ENCODE measurements at places on chromosomes 3 and 15.

DNA sequence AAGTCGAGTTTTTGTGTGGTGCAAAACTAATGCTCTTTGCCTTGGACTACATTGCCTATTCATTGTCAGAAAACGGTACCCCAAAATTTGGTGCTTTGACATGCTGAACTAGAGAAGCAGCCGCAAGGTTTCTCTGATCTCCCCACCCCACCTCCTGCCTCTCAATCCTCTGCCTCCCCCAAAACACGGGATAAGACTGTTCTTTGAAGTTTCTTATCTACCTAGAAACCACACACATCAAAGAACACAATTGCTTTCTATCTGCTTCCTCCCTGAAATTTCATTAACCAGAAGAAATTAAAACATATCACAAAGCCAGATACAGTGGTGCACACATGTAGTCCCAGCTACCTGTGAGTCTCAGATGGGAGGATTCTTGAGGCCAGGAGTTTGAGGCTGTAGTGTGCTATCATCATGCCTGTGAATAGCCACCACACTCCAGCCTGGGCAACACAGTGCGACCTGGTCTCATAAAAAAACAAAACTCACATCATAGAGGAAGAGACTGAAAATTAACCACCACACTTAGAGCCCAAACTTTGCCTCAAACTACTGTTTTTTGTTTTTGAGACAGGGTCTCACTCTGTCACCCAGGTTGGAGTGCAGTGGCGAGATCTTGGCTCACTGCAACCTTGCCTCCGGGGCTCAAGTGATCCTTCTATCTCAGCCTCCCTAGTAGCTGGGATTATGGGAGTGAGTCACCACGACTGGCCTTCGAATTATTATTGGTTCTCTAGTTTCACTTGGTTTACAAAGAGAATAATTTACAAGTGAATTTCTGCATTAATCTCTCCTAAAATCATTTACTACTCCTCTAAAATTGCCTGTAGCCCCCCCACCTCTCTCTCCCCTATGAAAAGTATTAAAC lies 2.7 kb upstream of the PCNP start:
- no peak for DNase-seq

- peak; percentile 75 for DNase-seq
These were observed 170.3 kb downstream of the NSMCE3 start for GRCh38 chr15:29099131-29099880.

DNA sequence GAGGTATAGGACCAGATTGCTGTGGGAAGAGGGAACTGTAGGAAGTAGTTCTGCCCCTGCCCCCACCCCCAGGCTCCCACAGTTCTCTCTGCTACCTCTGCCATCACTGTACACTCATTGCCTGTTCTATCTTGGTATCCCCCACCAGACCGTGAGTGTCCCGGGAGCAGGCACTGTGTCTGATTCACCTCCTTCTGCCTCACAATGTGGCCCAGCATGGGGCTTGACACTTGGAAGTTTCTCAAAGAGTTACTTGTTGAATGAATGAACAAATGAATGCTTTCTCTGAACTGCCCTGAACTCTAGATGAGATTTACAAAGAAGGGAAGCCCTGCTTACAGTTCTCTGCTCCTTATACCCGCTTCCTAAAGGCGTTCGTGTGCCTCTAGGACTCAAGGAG lies 27.1 kb upstream of the PIK3CB start:
- no peak for DNase-seq

DNA sequence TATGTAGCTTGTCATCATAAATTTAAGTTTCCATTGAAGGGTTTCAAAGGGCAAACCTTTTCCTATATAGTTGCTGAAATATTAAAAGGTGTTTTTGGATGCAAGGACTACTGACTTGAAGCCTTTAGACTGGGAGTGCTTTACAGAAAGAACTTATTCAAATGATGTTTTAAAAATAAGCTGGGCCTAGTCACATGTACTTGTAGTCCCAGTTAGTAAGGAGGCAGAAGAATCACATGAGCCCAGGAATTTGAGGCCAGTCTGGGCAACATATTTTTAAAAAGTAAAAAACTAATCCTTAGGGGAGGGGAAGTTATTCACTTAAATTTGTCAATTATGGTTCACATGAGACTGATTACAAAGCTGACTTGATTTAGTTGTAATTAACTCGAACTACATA lies 65.0 kb downstream of the SMARCC1 start:
- DNase-seq: no peak

GRCh38 chr15:78616506-78616905 lies 4.3 kb downstream of the CHRNA3 start:
- no peak for DNase-seq

GRCh38 chr3:170232266-170232665 lies 10.0 kb downstream of the PRKCI start:
- DNase-seq: no peak

DNA sequence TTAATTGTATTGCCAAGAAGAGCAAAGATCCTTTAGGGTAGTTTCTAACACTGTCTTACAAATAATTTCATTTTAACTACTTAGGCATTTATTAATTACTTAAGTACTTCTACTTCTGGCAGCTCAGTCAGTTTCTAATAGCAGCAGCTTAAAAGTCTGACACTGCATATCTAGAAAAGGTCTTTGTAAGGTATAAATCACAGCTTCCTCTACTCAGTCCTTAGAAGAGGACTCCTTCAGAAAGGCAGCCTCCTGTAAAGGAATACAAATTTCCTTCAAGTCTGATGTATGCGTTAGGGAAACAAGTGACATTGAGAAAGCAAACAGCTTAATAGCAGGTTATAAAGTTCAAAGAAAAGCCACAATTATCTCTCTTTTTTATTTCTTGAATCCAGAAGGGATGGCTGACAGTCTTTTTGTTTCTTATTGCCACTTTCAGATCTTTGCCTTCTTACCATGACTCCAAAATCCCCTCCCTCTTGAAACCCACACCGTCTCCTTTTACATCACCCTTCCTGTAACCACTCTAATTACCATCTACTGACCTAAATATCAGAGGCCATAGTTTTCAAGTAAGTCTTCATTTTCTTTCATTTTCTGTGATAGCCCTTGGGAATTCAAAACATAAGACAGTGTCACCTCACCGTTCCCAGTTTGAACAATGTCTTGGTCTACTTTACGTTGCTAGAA lies 109.5 kb downstream of the CGGBP1 start:
- DNase-seq: no peak

DNA sequence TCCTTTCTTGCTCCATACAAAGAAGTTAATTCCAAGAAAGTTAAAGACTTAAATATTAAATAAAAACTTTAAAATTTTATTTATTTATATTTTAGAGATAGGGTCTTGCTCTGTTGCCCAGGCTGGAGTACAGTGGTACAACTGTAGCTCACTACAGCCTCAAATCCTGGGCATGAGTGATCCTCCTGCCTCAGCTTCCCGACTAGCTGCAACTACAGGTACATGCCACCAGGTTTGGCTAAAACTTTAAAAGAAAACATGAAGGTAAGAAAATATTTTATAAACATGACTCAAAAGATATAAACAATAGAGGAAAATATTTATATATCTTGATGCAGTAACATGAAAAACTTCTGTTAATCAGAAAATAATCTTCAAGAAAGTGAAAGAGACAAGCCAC lies 33.2 kb downstream of the ADIPOQ start:
- DNase-seq: no peak

- DNase-seq: no peak
These were observed 267.7 kb upstream of the BCHE start for GRCh38 chr3:166104938-166105337.

DNA sequence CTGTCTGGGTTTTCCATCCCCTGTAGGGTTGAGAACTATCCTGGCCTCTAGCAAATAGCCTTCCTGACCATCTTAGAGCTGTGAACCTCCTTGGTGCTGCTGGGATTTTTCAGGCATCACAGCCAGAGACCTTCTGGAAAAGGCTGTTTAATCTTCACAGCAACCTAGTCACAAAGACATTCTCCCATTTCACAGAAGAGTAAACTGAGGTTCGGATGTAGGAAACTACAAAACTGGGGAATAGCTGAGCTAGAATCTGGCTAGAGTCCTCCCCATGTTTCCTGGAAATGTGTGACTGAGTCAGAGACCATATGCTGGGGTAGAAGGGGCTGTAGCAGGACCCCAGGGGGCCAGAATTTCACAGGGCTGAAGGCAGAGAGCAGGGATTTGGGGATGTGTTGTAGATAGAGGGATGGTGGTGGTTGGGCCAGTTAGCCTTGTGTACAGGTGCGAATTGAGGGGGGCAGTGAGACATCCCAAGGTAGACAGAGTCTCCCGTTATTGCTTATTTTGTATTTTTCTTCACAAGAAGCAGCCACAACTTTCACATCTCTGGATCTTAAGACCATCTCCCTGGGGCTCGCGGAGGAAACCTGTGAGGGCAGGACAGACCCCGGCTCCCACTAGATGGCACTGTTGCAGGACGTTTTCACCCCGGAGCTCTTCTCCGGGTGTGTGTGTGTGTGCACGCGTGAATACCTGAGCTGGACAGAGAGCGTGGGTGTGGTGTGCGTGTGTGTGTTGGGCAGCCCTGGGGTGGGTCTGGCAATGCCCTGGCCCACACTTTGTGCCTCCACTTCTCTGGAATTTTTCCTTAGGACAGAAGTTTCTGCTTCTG lies 66.9 kb upstream of the PRR23C start:
- peak; percentile 34 for DNase-seq

DNA sequence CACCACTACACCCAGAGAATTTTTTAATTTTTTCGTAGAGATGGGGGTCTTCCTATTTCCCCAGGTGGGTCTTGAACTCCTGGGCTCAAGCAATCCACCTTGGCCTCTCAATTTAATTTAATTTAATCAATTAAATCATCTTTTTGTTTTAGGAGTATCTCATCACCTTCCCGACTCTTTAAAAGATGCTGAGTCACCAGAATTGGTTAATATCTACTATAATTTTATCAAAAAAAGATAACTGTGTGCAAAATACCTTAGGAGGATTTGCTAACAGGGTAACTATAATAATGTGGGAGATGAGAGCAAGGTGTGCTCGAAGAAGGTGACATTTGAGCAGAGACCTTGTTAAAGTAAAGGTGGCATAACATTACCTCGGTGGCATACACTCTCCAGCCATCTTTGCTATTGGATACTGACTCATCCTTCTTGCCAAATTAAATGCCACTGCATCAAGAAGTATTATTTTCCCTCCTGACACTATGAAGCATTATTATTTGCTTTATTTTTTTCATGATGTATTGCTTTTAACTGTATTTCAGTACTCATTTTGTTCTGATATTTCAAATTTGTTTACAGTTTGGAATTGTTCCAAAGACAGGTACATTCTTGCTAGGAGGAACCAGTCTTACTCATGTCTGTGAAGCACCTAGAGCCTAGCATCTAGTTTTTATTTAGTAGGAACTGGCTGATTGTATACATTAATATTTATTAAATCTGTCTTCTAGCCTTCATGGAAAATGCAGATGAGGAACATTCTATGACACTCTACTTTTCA lies 200.7 kb downstream of the MBNL1 start:
- DNase-seq: no peak

DNA sequence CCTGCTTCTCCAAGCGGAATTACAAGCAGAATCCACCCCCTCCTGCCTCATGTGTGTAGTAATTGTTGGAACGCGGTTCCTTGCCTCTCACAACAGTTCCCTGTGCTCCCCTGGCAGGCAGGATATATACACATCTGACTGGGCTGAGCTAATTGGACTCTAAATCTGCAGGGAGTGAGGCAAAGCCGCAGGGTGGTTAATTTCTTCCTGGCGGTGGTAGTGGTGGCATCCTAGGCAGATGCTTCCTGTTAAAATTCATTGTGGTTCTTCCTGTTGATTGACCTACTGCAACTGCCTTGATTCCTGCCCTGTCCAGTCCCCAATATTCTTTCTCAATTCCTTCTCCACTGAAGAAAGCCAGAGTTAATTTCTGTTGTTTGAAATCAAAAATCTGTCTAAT lies 202.9 kb upstream of the PROK2 start:
- no peak for DNase-seq

DNA sequence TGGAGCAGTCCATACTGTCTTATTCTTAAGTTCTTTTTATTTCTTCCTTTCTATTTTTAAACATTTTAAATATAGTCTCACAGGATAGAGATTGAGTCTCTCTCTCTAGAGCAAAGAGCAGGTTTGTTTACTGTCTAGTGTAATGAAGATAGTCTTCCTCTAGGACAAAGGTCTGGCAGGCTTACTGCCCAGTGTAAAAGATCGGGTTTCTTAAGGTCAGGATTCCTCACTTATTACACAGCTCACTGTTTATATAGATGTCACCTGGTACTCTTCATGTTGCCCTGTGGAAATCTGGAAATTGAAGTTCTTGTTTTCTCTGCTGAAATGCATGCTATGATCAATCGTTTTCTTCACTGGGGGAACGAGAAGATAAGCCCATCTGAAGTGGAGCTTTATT lies 76.0 kb downstream of the ZBBX start:
- no peak for DNase-seq

- no peak for DNase-seq
These were observed 92.7 kb downstream of the PEAK1 start for GRCh38 chr15:77327168-77327567.

- no peak for DNase-seq
These were observed 608.8 kb downstream of the ROBO2 start for GRCh38 chr3:77648664-77649063.

GRCh38 chr3:155981669-155982068 lies 111.2 kb downstream of the GMPS start:
- DNase-seq: no peak

- peak; percentile 44 for DNase-seq
These were observed 1.8 kb downstream of the BCL6 start for GRCh38 chr3:187743195-187744141.

DNA sequence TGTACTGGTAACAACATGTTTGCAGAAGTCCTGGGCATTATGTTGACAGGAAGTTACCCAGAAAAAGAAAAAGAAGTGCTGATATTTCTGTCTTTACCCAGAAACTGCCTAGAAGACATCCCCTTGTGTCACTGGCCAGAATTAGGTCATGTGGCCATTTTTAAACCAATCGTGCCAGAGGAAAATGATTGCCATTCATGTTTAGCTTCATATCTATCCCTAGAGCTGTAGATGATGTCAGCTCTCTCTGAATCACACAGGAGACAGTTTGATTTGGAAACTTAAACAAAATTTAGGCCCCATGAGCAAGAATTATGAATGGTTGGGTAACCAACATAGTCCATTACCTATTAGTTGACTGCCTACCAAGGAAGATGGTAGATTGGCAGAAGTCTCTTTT lies 8.9 kb upstream of the PLOD2 start:
- no peak for DNase-seq
